ENCODE measurements at places on chromosomes 4 and X. TPM values are rescaled to one million over a fixed set of nuclear protein-coding genes. Genes with fewer than 3 reads are reported as not detected.

Gene NEIL3
- total RNA-seq = 5.7 TPM

Gene GSX2
- total RNA-seq = not detected

Gene NUP62CL
- total RNA-seq = 1.6 TPM

Gene SMR3B
- total RNA-seq = not detected

Gene PPEF2
- not detected for total RNA-seq

Gene VCX3A
- not detected for total RNA-seq

Gene ANXA3
- total RNA-seq = 14.6 TPM

Gene CHIC1
- total RNA-seq = 6.3 TPM

Gene WDR13
- 50.6 TPM for total RNA-seq

Gene NPY1R
- total RNA-seq = 9.9 TPM

Gene RBMXL3
- total RNA-seq = not detected

Gene FIP1L1
- 56.4 TPM for total RNA-seq

Gene XK
- total RNA-seq = 8.9 TPM

Gene PPP4R3C
- not detected for total RNA-seq

Gene FGFR3
- total RNA-seq = 0.52 TPM

Gene GUCY1B1
- total RNA-seq = 15.7 TPM

Gene PPP2R2C
- total RNA-seq = not detected

Gene BMPR1B
- 22.4 TPM for total RNA-seq

Gene LIMCH1
- total RNA-seq = 87.2 TPM

Gene OTUD6A
- not detected for total RNA-seq

Gene REELD1
- not detected for total RNA-seq

Gene GAGE13
- not detected for total RNA-seq

Gene UGT2B7
- not detected for total RNA-seq

Gene STS
- total RNA-seq = 4.7 TPM
